ENCODE measurements at places on chromosomes 6 and 20.

DNA sequence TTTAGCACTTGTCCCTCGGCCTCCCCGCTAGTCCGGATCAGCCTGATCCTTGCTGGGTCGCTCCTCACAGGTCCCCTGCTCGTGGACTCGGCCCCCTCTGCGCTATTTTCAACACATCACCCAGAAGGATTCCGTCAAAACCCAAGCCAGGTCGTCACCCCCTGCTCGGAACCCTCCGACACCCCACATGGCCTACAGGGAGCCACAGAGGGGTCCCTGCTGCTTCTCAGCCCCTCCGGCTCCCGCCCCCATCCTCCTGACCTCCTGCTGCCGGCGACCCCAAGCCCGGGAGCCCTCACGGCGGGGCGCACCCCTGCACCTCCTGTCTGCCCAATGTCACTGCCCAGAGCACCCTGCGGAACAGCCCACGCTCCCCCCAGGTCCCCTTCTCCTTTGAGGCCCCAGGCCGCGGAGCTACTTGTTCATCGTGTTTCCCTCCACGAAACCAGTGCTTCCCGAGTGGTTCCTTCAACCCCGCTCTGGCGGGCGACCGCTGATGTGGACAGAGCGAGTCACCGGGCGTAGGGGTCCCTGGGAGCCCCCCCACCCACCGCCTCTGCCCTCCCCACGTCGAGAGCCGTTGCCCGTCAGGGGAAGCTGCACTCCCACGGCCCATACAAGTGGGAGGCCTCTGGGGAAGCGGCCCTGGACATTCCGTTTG lies 638 bp upstream of the MYL9 start:
- DNase-seq: no peak

- DNase-seq: no peak
These were observed at the start of gene ITPR3 for GRCh38 chr6:33620856-33621710. Gene ITPR3, plus strand, starts transcription at chr6:33621322. Its CDS starts 281 bp downstream, at chr6:33621603.

DNA sequence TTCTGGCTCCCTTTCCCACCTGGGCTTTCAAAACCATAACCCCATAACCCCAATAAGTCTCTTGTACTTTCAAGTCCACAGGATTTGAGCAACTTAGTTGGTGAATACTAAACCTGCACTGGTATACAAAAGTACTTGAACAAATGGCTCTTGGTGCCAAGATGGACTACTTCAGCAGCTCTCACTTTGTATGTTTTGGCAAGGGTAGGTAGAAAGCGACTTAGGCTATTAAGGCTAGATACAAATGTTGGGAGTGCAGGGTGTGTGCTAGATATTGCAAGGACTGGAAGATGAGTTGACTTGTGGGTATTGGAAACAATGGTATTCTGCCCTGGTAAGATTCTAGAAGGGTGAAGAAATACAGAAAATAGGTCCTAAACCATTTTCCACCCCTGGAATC lies 182.6 kb upstream of the MOCS1 start:
- no peak for DNase-seq

DNA sequence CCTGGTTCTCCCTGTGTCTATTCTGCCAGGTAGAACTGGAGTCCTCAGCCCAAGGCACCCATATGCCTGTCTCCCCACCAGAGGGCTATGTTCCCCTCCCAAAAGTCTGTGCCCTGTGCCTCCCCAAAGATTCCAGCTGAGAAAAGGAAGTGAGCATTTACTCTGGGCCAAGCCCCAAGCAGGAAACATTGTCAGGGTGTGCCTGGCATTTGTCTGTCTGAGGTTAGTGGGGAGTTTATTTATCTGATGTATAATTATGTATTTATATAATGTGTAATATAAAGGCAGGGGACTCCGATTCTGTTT lies 5.6 kb downstream of the GDF5 start:
- DNase-seq: no peak

DNA sequence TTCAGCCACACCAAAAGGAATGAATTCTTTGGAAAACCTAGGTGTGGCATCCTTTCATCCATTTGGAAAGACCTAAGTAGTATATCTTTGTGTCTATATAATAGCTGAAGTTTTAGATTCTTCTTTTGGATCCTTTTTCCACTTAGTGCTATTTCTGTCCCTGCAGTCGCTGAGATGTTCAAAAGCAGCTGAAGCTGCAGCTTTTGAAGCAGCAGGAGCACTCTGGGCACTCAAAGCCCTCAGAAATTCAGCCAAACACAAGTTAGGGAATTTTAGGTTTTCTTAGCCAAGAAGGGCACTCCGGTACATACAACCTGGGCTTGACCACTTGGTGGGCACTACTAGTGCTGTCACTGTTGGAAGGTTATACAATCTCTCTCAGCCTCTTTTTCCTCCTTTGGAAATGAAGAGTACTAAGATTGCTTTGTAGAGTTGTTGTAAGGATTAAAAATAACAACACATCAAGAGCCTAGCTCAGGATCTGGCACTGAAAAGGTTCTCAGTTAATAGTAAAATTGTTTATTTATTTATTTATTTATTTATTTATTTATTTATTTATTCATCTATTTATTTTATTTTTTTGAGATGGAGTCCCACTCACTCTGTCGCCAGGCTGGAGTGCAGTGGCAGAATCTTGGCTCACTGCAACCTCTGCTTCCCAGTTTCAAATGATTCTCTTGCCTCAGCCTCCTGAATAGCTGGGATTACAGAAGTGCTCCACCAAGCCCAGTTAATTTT lies 71.9 kb upstream of the SLC22A16 start:
- no peak for DNase-seq

Data from progenitor cell of endocrine pancreas (in vitro differentiated cells).